ENCODE measurements at places on chromosomes 3 and 15. TPM values are rescaled to one million over a fixed set of nuclear protein-coding genes. Genes with fewer than 3 reads are reported as not detected.

Gene DNASE1L3
- not detected for total RNA-seq

Gene CPNE4
- total RNA-seq, result not detected

Gene JMJD7
- 3.6 TPM for total RNA-seq

Gene SLC28A2
- total RNA-seq, result not detected

Gene PCSK6
- not detected for total RNA-seq

Gene AHSG
- total RNA-seq, result not detected

DNA sequence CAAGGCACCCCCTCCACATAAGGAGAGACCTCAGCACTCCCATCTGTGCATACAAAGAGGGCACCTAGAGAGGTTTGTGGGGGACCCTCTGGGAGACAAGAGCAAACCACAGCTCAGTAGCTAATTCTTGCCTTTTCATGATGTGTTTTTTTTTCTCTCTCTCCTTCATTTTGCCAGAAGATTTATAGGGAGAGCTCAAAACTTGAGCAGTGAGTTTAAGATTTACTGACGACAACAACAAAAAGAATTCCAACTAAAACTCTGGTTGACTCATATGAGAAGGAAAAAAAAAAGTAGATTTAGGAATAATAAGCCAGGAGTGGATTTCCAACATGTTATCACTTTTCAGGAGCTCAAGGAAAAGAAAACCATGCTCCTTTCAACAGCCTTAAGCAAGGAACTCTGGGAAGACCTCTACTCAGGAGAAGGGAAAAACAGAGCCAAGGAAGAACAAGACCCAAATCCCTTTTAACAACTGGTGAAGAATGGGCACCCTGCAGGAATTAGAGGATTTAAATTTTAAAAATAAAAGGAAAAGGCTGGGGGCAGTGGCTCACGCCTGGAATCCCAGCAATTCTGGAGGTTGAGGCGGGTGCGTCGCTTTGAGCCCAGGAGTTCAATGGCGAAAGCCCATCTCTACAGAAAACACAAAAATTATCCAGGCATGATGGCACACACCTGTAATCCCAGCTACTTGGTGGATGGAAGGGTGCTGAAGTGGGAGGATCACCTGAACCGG lies 58.2 kb upstream of the RAD18 start:
- DNase-seq, result no peak

DNA sequence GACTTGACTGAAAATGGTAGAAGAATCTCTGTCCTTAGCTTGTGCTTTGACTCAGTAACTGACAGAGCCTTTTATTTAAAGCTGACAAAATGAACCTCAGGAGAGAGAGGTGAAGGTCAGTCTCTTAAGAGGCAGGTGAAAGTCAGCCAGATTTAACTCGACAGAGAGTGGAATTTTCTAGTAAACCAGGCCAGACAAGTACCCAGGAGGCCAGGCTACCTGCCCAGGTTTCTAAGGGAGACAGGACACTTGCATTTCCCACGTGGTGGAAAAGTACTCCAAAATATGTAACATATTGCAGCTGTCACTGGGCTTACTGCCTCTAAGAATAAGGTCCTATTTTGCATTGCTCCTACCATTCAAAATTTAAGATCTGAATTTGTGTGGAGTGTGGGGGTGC lies 167.9 kb downstream of the FMN1 start:
- no peak for DNase-seq

- no peak for DNase-seq
Measured at GRCh38 chr3:120608506-120608905, 12.4 kb downstream of the NDUFB4 start.

GRCh38 chr3:187398955-187399354 lies 30.8 kb downstream of the RTP4 start:
- no peak for DNase-seq

DNA sequence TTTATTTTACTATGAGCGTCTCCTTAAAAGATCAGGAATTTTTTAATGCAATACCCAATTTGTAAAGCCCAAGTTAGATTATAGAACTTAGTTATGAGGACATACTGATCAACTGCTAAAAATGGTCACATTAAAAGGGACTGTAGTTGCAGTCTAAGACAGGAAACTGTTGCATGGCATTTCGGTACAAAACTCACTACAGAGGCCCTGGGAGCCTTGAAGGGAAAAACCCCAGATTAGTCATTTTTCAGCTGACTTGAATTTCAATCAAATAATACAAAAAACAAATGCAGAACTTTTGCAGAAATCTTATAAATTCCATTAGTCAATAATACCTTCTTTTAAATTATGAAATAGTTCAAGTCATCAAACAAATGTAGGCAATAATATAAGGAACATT lies 6.9 kb upstream of the PTX3 start:
- peak; percentile 51 for DNase-seq

DNA sequence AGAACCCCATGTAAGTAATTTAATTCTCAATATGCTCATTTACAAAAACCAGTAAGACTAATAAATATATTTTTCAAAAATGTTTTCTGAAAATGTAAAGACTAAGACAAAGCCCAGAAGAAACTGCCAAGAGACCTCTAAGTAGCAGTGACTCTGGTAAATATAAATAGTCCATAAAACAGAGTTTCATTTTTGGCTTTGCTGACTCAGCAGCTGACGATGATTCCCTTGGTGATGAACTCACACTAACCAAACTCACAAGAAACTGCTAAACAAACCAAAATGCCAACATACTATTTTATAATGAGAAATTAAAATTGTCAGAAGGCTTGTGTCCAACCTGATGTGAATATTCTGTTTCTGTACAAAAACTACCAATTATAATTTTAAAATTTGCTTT lies 31.5 kb upstream of the IMPG2 start:
- peak; percentile 6 for DNase-seq

DNA sequence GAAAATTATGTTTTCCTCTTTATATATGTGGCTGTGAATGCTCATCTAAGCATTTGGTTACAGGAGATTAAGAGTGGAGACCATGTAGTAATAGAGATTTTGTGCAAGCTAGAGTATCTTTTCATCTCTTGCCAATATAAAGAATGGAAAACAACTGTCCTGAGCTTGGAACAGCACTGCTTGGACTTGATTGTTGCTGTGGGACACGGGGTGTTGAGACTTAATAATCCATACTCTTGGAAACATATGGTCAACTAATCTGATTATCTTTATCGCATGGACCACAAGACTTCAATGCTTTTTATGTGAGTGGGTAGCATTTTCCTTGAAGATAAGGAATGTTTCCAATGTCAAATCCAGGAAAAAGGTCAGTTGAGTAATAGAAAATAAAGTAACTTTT lies 806.3 kb downstream of the DIPK2A start:
- DNase-seq, result no peak

DNA sequence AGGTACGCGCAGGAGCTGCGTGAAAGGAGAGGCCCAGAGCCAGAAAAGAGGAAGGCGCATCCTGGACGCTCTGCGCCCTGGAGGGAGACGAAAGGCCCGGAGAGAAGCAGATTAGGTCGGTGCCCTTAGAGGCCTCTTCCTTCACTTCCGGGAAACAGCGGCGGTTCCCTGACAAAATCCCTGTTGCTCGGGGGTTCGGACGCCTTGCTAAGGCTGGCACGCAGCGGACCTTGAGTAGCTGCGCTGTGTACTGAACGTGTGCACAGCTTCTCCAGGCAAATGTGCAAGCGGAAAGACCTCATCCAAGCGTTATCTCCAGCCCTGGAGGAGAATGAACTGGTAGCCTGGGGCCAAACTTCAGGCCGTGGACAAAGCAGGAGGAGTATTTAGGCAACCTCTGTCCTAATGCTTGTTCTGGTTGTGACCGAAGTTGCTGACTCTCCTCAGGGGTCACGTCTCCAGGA lies 3.0 kb upstream of the SOX14 start:
- DNase-seq, result no peak

GRCh38 chr3:180913581-180914404 lies 1.3 kb downstream of the FXR1 start:
- DNase-seq, result peak; percentile 58

Data from IMR-90 (cell line).